ENCODE measurements at places on chromosomes 2 and 18. TPM values are rescaled to one million over a fixed set of nuclear protein-coding genes. Genes with fewer than 3 reads are reported as not detected.

DNA sequence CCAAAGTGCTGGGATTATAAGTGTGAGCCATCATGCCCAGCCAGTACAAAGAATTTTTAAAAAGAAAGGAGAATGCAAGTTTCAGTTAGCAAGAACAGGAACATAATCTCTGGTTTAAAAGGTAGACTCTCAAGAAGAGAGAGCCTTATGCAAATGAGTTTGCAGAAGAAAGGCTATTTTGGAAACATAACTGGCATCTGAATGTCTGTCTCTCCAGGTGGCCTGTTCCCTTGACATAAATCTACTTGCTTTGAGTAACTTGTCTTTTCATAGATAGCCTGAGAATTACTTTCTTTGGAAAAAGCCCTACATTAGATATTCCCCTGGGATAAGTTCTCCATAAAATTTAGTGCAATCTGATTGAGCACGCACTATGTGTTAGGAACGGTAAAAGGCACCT is 109.6 kb downstream of the ICOS start:
- H3K27ac ChIP-seq = no peak overlapping the region
- no peak overlapping the region for H3K4me3 ChIP-seq
- no peak for DNase-seq
- H3K36me3 ChIP-seq = no peaks in the 10 kb centered on the region
- H3K4me1 ChIP-seq = no peaks in the 10 kb centered on the region
- no peaks in the 10 kb centered on the region for H3K27me3 ChIP-seq

RAX gene
- not detected for total RNA-seq

GRCh38 chr18:21315741-21316197 is 73.7 kb downstream of the GREB1L start:
- H3K27ac ChIP-seq = peak overlapping the region; percentile 26
- peaks cover 8% of the 10 kb centered on the region for H3K4me1 ChIP-seq
- H3K27me3 ChIP-seq = no peaks in the 10 kb centered on the region
- no peak for DNase-seq
- H3K36me3 ChIP-seq = no peaks in the 10 kb centered on the region

CRACDL gene
- total RNA-seq = 5.2 TPM

CCT4 gene
- total RNA-seq = 85.7 TPM

DNA sequence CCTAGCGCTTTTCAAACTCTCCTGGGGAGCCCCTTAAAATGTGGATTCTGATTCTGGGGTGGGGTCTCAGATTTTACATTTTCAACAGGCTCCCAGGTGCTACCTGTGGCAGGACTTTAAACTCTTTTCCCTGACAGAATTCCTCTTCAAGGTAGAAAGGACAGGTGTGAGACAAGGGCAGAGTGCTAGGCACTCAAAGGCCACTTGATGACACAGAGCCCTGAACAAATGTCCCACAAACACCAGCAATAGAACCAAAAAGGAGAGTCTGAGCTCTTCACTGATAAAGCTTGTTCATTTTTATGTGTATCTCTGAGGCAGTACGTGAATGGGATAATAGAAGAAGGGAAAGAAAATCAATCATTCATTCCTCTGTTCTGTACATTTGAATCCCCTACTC is 77.7 kb upstream of the PELI1 start:
- H3K27me3 ChIP-seq = no peaks in the 10 kb centered on the region
- H3K4me1 ChIP-seq = no peaks in the 10 kb centered on the region
- no peak for DNase-seq
- H3K27ac ChIP-seq = no peak overlapping the region
- H3K4me3 ChIP-seq = no peak overlapping the region

SRD5A2 gene
- not detected for total RNA-seq

AP1S3 gene
- total RNA-seq = 37.5 TPM

IL1F10 gene
- total RNA-seq = not detected

PRADC1 gene
- 40.4 TPM for total RNA-seq

DNA sequence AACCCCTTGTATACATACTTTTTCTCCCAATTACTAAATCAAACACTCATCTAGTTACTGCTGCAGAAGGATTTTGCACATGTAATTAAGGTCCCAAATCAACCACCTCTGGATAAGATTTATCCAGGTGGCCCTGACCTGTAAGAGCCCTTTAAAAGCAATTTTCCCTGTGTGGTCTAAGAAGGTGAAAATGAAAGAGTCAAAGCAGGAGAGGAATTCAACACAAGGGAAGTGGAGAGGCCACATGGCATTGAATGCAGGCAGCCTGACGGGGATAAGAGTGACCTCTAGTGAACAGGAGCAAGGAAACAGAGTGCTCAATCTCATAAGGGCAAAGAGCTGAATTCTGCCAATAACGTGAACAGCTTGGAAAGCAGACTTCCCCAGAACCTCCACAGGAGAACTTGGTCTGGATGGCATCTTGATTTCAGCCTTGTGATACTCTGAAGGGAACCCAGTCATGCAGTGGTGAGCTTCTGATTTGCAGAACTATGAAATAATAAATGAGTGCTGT is 27.2 kb downstream of the PPP3R1 start:
- H3K4me3 ChIP-seq = no peak overlapping the region
- H3K36me3 ChIP-seq = no peaks in the 10 kb centered on the region
- H3K27ac ChIP-seq = no peak overlapping the region
- no peaks in the 10 kb centered on the region for H3K27me3 ChIP-seq

DNA sequence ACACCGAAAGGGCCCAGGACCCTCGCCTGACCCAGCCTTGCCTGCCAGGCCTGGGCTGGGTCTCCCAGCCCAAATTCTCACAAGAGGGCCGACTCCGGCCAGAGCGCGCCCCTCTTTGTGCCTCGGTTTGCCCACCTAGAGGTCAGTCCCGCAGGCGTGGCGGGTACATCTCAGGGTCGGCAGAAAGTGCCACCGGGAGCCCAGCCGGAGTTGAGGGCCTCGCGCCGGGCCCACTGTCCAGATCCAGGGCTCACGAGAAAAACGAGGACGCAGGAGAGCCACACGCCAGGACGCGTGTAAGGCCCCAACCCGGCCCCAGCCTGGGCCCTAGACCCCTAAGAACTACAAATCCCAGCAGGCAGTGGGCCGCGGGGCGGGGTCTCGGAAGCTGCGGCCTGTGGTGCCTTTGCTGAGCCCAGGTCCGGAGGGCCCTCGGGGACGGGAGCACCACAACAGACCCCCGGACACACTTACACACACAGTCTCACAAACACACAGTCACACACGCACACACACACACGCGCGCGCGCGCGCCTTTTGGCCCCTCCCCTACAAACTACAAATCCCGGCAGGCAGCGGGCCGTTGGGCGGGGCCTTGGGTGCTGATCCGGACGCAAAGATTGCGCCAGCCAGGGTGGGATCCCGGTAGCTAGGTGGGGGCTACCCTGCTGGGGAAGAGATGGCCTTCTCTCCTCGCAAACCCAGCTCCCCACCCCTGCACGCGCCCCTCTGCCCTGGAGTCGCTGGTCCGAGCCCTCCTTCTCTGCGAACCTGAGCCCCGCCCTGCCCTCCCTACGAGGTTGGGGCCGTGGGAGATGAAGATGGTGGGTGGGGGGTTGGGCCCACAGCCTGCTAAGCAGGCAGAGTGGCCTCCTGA is at the start of gene SH2D6:
Gene SH2D6, plus strand, starts transcription at position 583 of the 877 bp plus-strand sequence. CDS start 10,752 bp downstream, outside the sequence.
- no peaks in the 10 kb centered on the region for H3K36me3 ChIP-seq
- peak within 1 kb of the TSS; percentile 98 for H3K27ac ChIP-seq
- H3K27me3 ChIP-seq = no peaks in the 10 kb centered on the region
- peak; percentile 85 for DNase-seq
- peak within 1 kb of the TSS; percentile 53 for H3K4me3 ChIP-seq
- peaks cover 70% of the 10 kb centered on the region for H3K4me1 ChIP-seq

MEIS1 gene
- 6.8 TPM for total RNA-seq

- H3K4me3 ChIP-seq = no peak overlapping the region
- no peak for DNase-seq
- H3K27ac ChIP-seq = no peak overlapping the region
- H3K27me3 ChIP-seq = no peaks in the 10 kb centered on the region
Observed at GRCh38 chr18:8980496-8980895, 122.0 kb upstream of the NDUFV2 start.

GRCh38 chr2:39667104-39667885 is 1.6 kb downstream of the TMEM178A start:
- no peaks in the 10 kb centered on the region for H3K27me3 ChIP-seq
- DNase-seq = no peak
- H3K4me1 ChIP-seq = peaks cover 5% of the 10 kb centered on the region
- H3K27ac ChIP-seq = no peak overlapping the region

- no peaks in the 10 kb centered on the region for H3K36me3 ChIP-seq
- H3K27ac ChIP-seq = no peak overlapping the region
- peaks cover 11% of the 10 kb centered on the region for H3K4me1 ChIP-seq
- DNase-seq = no peak
Observed at GRCh38 chr18:50666536-50666935, 106.6 kb downstream of the MAPK4 start.

GRCh38 chr2:237885111-237885930 is 25.9 kb downstream of the RAMP1 start:
- no peaks in the 10 kb centered on the region for H3K27me3 ChIP-seq
- H3K36me3 ChIP-seq = no peaks in the 10 kb centered on the region
- DNase-seq = no peak
- no peak overlapping the region for H3K27ac ChIP-seq
- H3K4me1 ChIP-seq = no peaks in the 10 kb centered on the region
- no peak overlapping the region for H3K4me3 ChIP-seq

GRCh38 chr18:13562494-13563029 is 163.8 kb downstream of the FAM210A start:
- H3K4me3 ChIP-seq = no peak overlapping the region
- H3K27ac ChIP-seq = peak overlapping the region; percentile 65
- H3K27me3 ChIP-seq = no peaks in the 10 kb centered on the region

DNA sequence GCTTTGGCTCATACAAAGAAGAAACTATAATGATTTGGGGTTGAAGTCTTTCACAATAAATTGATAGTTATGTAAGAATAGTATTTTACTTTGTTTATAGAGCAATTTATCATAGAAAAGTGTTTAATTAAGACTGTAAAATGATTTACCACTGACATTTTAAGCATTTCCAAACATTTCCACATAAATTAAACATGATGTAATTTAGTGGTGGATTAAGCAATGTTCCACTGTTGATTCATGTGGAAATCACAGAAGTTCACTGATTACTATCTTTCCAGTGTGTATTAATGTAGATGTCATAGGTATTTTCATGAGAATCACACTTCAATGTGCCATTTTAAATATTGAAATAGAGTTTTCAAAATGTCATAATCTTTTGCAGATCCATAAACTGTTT is 40.1 kb upstream of the GRB14 start:
- H3K27ac ChIP-seq = no peak overlapping the region
- H3K4me1 ChIP-seq = peaks cover 3% of the 10 kb centered on the region
- no peaks in the 10 kb centered on the region for H3K36me3 ChIP-seq
- DNase-seq = no peak
- H3K4me3 ChIP-seq = no peak overlapping the region
- no peaks in the 10 kb centered on the region for H3K27me3 ChIP-seq

L3MBTL4 gene
- 15.2 TPM for total RNA-seq

- peaks cover 11% of the 10 kb centered on the region for H3K4me1 ChIP-seq
- H3K36me3 ChIP-seq = no peaks in the 10 kb centered on the region
- H3K4me3 ChIP-seq = no peak overlapping the region
Observed at GRCh38 chr2:172972005-172972619, 103.5 kb upstream of the MAP3K20 start.

NPPC gene
- total RNA-seq = not detected

GRCh38 chr18:22831441-22831904 is 101.7 kb upstream of the RBBP8 start:
- no peaks in the 10 kb centered on the region for H3K36me3 ChIP-seq
- no peak overlapping the region for H3K27ac ChIP-seq
- no peaks in the 10 kb centered on the region for H3K4me1 ChIP-seq
- H3K4me3 ChIP-seq = no peak overlapping the region

MYCN gene
- total RNA-seq = 8.1 TPM

GRCh38 chr2:103153580-103154284 is 391.9 kb downstream of the TMEM182 start:
- DNase-seq = no peak
- H3K4me3 ChIP-seq = no peak overlapping the region
- H3K4me1 ChIP-seq = no peaks in the 10 kb centered on the region

DNA sequence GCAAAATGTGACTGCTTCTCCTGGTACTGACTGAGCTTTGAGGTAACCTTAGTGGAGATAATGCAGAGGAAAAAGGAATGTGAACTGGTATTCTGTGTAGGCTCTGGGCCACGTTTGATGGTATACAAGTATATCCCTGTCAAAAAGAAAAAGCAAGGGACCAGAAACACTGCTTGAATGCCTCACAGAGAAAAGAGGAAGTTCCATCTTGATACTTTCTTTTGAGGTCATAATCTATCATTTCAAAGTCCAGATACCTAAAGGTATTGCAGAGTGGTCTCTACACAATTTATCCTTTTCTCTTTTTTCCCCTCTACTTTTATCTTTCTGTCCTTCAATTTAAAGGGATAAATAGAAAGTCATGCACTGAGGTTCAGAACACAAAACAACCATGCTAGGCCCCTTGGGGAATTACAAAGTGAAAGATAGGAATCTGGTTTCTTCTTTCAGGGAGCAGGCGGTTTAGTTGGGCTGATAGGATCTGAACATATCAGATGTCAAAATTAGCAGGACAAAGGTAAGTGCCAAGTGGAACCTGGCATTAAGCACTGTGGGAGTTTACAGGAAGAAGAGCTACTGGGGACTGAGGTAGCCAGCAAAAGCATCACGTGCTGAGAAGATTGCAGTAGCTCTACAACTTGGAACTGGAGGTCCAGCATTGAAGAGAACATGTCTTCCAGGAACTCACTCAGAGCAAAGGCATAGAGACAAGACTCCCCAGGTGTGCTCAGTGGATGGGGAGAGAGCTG is 121.2 kb downstream of the LYPD6 start:
- no peaks in the 10 kb centered on the region for H3K4me1 ChIP-seq
- no peak overlapping the region for H3K4me3 ChIP-seq
- H3K27me3 ChIP-seq = no peaks in the 10 kb centered on the region

GRCh38 chr2:25368660-25369059 is 26.9 kb upstream of the DNMT3A start:
- H3K27ac ChIP-seq = no peak overlapping the region
- H3K27me3 ChIP-seq = no peaks in the 10 kb centered on the region
- no peak for DNase-seq
- H3K4me1 ChIP-seq = peaks cover 8% of the 10 kb centered on the region
- no peaks in the 10 kb centered on the region for H3K36me3 ChIP-seq

DNA sequence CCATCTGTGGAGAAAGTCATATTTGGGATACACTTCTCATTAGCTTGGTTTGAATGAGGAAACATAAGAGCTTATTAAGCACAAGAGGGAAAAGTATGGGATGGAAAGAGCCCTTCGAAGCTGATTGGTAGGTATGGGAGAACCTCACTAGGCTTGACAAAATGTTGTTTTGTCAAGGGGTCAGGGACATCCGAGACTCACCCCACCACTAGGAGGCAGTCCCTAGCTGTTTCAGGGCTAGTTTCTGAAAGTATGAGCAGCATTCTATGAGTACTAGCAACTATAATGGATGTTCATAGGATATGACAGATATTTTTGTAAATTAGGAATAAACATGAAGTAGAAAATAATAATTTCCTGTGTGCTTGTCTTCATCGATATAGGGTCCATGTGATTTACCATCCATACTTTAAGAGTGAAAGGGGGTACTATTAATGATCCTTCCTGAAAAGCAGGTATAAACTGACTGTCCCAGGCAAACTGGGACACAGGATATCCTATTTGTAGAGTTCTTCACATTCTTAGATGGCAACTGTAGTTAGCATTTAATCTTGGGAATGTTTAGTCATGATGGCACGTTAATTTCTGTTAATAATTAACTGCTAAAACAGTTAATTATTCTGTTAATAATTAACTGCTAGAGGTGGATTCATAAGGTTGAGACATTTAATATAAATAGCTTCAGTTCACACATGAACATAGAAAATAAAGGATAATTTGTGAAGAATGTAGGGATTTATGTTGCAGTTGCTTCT is 28.4 kb downstream of the OTX1 start:
- DNase-seq = no peak
- no peak overlapping the region for H3K4me3 ChIP-seq
- H3K27ac ChIP-seq = no peak overlapping the region
- no peaks in the 10 kb centered on the region for H3K4me1 ChIP-seq
- no peaks in the 10 kb centered on the region for H3K36me3 ChIP-seq

Measured in thyroid gland (tissue), 4 donors.